ENCODE measurements at places on chromosomes 4 and X. TPM values are rescaled to one million over a fixed set of nuclear protein-coding genes. Genes with fewer than 3 reads are reported as not detected.

The H2BW1 gene
- not detected for total RNA-seq

The NPY1R gene
- not detected for total RNA-seq

The BST1 gene
- 76.4 TPM for total RNA-seq

The AMBN gene
- total RNA-seq: not detected

The NHSL2 gene
- total RNA-seq: 1.3 TPM

The REELD1 gene
- 0.31 TPM for total RNA-seq

The HAUS7 gene
- 11.8 TPM for total RNA-seq

The MAGEA1 gene
- not detected for total RNA-seq

The SETD7 gene
- 33.2 TPM for total RNA-seq

The UBE2D3 gene
- 711 TPM for total RNA-seq

The NEXMIF gene
- 1.6 TPM for total RNA-seq

The ATP2B3 gene
- total RNA-seq: not detected

The TMEM31 gene
- total RNA-seq: not detected

The LRPAP1 gene
- total RNA-seq: 82.9 TPM

The SLC2A9 gene
- 5.0 TPM for total RNA-seq

The S100G gene
- total RNA-seq: not detected

The ARL13A gene
- not detected for total RNA-seq

The WAS gene
- total RNA-seq: 64.3 TPM

The ZDHHC9 gene
- 2.7 TPM for total RNA-seq

The RAB41 gene
- total RNA-seq: not detected

The HTT gene
- total RNA-seq: 96.2 TPM

The PPARGC1A gene
- 0.52 TPM for total RNA-seq

The SOWAHB gene
- not detected for total RNA-seq

The GSPT2 gene
- total RNA-seq: 5.2 TPM

The FGF5 gene
- not detected for total RNA-seq

The PLAC8 gene
- total RNA-seq: 354 TPM

The TRPC3 gene
- total RNA-seq: 0.31 TPM

The SSX4 gene
- not detected for total RNA-seq

The IL2 gene
- 1.3 TPM for total RNA-seq

The ZCCHC13 gene
- not detected for total RNA-seq

The NPY2R gene
- total RNA-seq: not detected

The ASB11 gene
- total RNA-seq: not detected

The CORIN gene
- 0.10 TPM for total RNA-seq

The PNMA6F gene
- total RNA-seq: not detected

The GPRASP1 gene
- 23.3 TPM for total RNA-seq

The CT45A5 gene
- not detected for total RNA-seq

The OPRPN gene
- total RNA-seq: 0.52 TPM

The NAT8L gene
- total RNA-seq: 0.10 TPM

The ADAM29 gene
- not detected for total RNA-seq

The FGFBP2 gene
- 84.5 TPM for total RNA-seq

The SPON2 gene
- total RNA-seq: 25.5 TPM

The SLC25A6 gene
- total RNA-seq: 315 TPM

The PQBP1 gene
- total RNA-seq: 37.6 TPM

The CXorf65 gene
- 22.4 TPM for total RNA-seq

The PNMA5 gene
- total RNA-seq: not detected

The AWAT2 gene
- not detected for total RNA-seq

The CHRNA9 gene
- 0.42 TPM for total RNA-seq

The SLC6A14 gene
- not detected for total RNA-seq

The FDCSP gene
- total RNA-seq: not detected

The SSX4B gene
- not detected for total RNA-seq

The ARHGAP10 gene
- total RNA-seq: 10.6 TPM

The DDIT4L gene
- total RNA-seq: 0.21 TPM

The ASB12 gene
- 0.10 TPM for total RNA-seq

The MAGEA9B gene
- not detected for total RNA-seq

The XG gene
- total RNA-seq: 0.10 TPM

The AMTN gene
- not detected for total RNA-seq
